Jurkat, Clone E6-1 (cell line): ENCODE measurements at places on chromosomes 12 and 14.

- DNase-seq: no peak
These were observed 39.9 kb upstream of the G2E3 start for GRCh38 chr14:30518867-30519560.

DNA sequence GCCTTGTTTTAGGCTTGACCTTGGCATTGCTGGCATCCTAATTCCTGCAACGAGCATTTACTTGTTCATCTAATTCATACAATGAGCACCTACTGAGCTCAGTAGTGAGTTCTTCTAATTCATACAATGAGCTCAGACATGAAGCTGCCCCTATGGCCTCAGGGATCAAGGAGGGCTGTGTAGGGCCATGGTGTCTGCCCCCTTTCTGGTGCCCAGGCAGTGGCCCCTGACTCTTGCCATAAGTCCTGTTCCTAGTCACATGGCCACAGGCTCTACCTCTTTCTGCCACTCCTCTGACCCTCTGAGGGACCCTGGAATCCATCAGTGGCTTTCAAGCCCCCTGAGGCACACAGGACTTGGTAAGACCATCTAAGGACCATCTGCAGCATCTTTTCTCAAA is 148.8 kb downstream of the ZFP36L1 start:
- DNase-seq: no peak

DNA sequence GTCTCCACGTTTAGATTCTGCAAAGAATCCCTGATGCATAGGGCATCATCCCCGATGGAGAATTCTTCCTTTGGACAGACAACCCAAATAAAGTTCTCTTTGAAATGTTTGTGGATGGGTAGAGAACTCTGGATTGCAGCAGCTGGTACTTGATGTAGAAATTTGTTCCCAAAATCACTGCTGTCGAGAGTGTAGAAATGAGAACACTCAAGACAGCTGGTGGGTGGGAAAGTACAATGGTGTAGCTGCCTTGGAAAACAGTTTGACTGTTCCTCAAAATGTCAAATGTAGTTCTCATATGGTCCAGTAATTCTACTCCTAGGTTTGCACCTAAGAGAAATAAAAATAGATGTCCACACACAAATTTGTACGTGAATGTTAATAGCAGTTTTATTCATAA is 671.5 kb upstream of the TMEM132C start:
- DNase-seq: no peak

DNA sequence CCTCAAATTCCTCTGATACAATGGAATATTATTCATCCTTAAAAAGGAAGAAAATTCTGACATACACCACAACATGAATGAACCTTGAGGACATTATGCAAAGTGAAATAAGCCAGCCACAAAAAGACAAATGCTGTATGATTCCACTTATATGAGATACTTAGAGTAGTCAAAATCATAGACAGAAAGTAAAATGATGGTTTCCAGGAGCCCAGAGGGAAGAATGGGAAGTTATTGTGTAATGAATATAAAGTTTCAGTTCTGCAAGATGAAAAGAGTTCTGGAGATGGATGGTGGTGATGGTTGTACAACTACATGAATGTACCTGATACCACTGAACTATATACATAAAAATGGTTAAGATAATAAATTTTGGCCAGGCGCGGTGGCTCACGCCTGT is 18.3 kb downstream of the VWF start:
- DNase-seq: no peak

DNA sequence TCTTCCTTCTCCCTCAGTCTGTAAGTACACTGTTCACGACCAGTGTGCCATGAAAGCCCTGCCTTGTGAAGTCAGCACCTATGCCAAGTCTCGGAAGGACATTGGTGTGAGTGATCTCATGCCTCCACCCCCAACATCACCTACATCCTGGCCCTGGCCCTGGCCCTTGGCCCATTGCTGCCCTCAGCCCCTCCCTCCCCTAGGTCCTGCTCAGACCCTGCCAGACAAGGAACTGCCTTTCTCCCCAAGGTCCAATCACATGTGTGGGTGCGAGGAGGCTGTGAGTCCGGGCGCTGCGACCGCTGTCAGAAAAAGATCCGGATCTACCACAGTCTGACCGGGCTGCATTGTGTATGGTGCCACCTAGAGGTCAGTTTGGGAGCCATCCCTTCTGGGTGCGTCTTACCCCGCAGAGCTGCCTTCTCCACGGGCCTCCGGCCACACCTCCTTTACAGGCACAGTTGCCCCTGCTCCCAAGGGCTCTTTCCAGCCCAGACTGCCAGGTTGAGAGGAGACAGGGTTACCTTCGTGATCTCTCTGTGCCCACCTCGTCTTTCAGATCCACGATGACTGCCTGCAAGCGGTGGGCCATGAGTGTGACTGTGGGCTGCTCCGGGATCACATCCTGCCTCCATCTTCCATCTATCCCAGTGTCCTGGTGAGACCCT is 9.2 kb downstream of the DGKA start:
- peak; percentile 69 for DNase-seq

DNA sequence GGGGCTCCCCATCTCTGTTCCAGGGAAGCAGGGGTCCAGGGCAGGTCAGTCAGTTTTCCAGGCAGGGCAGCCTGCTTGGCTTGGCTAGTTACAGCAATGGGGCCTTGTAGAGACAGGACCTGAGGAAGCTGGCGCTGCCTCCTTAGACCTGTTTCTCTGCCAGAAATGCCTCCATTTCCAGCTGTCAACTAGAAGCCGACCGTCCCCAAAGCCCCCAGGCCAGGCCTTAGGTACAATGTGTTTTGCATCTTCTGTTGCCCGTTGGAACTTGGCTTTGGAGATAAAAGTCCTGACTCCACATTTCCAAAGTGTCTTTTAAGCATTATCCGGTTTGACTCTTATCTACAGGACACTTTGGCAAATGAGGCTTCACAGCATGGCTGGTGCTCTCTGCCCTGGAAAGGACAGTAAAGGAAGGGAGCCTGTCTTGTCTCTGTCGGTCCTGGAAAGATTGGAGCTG is 42.6 kb downstream of the KRT80 start:
- DNase-seq: no peak

DNA sequence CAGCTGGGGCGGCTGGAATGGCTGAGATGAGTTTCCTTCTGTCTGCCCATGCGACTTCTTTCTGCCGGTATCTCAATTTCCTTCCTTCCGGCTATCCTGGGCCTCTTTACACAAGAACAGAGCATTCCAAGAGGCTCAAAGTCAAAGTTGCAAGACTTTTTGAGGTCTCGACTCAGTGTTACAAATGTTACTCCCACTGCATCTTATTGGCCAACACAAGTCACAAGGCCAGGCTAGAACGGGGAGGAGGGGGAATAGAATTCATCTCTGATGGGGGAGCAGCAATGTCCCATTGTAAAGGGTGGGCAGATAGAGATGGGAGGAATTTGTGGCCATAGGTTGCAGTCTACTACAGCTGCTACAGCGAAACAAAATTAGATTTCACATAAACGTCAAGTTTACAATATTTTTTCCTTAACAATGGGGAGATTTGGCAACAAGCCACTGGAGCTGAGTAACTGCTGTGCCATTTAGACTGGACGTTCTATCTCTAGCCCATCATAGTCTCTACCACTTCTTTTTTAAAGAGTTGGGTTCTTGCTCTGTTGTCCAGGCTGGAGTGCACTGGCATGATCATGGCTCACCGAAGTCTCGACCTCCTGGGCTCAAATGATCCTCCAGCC is 9.5 kb upstream of the NYNRIN start:
- DNase-seq: no peak

- DNase-seq: no peak
These were observed 270.9 kb downstream of the C12orf50 start for GRCh38 chr12:87758271-87758670.

DNA sequence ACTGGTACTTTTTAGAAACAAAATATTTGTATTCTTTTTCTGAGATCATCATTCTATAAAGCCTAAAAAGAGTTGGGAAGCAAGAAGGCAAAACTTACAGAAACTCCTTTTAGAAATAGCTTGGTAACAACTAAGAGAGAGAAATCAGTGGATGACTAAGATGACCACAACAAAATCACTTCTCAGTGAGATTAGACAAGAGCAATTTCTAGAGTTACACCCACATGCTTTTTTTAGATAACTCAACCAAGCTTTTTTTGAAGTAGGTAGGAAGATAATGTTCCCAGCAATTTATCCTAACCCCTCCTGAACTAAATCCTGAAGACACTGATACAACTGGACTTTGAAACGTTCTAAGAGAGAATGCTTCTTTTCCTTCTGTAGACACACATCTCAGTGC is 576.4 kb downstream of the SLC6A15 start:
- DNase-seq: no peak

DNA sequence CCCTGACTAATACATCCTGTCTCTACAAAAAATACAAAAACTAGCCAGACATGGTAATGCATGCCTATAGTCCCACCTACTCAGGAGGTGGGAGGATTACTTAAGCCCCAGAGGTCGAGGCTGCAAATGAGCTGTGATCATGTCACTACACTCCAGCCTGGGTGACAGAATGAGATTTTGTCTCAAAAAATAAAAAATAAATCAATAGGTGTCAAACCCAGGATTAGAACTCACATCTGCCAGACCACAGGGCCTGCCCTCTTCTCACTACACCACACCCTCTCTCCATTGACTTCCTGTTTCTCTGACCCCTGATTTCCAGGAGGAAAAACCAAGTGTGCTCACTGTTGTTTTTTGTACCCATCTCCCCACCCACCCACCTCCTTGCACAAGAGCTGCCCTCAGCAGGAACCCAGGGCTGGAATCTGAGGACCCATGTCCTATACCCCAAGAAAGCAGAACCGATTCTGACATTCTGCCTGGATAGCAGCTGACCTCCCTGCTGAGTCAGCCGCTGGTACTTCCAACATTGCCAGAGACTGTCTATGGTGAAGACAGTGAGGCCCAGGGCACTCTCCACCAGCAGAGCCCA is 6.2 kb downstream of the CMKLR1 start:
- no peak for DNase-seq

GRCh38 chr14:31194661-31195060 is 12.9 kb downstream of the HECTD1 start:
- no peak for DNase-seq

- no peak for DNase-seq
These were observed 16.7 kb downstream of the SLCO1C1 start for GRCh38 chr12:20711846-20712245.

- no peak for DNase-seq
These were observed 6.1 kb downstream of the TCP11L2 start for GRCh38 chr12:106308611-106309010.

DNA sequence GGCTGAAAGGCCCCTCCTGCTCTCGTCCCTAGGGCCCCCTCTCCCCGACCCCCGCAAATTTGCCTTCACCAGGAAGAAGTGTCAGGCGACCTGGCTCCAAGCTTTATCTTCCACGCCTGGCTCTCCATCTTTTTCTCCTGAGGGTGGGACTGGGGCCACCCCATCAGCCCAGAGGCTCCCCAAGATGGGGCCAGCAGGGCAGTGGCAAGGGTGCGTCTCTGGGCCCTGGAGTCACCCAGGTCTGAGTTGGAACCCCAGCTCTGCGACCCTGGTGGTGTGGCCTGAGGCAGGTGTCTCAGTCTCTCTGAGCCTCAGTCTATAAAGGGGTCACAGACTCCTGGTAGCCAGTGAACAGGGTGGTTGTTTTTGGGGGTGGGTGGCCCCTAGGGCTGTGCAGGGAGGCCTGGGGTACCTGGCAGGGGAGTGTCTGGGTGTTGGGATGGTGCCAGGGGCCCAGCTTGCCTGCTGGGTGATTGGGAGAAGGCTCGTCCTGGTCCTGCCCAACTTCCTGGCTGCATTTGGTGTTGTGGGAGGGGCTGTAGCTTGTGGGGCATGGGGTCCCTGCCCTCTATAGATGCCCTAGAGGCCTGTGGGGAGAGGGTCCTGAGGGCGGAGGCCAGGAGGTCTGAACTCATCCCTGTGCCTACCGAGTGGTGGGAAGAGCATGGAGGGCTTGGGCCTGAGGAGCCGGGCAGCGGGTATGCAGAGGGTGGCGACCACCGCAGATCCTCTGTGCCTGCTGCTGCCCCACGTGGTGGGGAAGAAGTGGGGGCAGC is 7.6 kb downstream of the KIF26A start:
- no peak for DNase-seq

DNA sequence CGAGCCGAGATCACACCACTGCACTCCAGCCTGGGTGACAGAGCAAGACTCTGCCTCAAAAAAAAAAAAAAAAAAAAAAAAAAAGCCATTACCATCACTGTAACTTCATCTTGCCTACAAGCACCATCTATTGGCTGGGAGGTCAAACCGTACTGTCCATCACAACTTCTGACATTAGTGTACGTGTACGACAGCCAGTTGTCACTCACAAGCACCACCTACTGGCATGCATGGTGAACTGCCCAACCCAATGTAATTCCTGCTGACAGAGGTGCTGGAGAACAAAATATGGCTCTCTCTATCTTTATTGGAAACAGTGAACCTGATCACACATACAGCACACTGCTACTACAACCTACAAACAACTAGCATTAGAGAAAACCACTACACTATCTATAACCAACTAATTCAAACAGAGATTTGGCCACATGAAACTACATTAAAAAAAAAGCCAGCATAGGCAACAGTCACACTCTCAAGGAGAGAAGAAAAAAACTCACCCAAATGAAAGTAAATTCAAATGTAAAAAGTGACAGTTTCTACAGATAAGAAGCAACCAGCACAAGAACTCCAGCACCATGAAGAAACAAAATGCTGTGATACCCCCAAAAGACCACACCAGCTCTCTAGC is 82.3 kb downstream of the PUS7L start:
- DNase-seq: peak; percentile 32

GRCh38 chr12:108570743-108571608 is 8.6 kb downstream of the ISCU start:
- DNase-seq: peak; percentile 65

DNA sequence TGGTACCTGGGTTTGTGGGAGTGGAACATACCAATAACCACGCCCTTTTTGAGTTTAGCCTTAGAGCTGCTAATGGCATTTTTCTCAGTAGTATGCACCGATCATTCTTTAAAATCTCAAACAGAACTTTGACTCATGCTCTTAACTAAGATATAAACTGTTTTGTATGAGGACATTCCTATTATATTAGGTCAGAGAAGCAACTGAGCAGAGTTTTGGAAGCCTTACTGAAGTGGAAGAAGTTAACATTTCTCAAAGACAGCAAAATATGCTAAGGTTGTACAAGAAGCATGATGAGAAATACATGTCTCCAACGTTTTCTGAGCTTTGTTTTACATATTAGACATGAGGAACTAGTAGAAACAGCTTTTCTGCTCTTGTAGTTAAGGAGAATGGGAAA is 819.2 kb downstream of the FSCB start:
- DNase-seq: no peak

GRCh38 chr14:100525615-100526014 is 61.6 kb downstream of the BEGAIN start:
- no peak for DNase-seq

- DNase-seq: no peak
These were observed 32.6 kb upstream of the DAAM1 start for GRCh38 chr14:59155886-59156285.

- DNase-seq: no peak
These were observed 217.3 kb upstream of the TBX3 start for GRCh38 chr12:114901316-114901715.

- DNase-seq: no peak
These were observed 90.1 kb downstream of the SLC6A15 start for GRCh38 chr12:84822525-84822924.

DNA sequence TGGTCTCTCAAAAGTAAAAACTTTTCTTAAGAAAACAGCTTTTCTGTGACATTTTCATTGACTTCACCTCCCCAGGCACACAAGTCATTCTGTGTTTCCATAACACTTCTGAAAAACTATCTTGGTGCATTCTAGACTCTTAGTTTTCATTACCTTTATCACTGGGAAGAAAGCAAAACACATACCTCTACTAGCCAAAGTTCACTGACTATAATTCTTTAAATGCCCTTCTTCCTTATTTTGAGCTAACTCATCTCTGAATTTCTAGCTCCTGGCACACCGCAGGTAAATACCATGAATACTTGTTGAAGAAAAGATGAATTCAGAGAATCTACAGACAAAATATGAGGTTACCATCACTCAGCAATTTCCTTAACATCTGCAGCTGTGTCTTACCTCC is 21.1 kb downstream of the MLH3 start:
- DNase-seq: no peak
